ENCODE measurements at places on chromosomes 6 and 20. TPM values are rescaled to one million over a fixed set of nuclear protein-coding genes. Genes with fewer than 3 reads are reported as not detected.

Gene MYLK2
- total RNA-seq = not detected

Gene JPH2
- 13.8 TPM for total RNA-seq

Gene TENT5A
- total RNA-seq = 20.6 TPM

Gene BFSP1
- total RNA-seq = 0.49 TPM

Gene DAAM2
- 22.1 TPM for total RNA-seq

DNA sequence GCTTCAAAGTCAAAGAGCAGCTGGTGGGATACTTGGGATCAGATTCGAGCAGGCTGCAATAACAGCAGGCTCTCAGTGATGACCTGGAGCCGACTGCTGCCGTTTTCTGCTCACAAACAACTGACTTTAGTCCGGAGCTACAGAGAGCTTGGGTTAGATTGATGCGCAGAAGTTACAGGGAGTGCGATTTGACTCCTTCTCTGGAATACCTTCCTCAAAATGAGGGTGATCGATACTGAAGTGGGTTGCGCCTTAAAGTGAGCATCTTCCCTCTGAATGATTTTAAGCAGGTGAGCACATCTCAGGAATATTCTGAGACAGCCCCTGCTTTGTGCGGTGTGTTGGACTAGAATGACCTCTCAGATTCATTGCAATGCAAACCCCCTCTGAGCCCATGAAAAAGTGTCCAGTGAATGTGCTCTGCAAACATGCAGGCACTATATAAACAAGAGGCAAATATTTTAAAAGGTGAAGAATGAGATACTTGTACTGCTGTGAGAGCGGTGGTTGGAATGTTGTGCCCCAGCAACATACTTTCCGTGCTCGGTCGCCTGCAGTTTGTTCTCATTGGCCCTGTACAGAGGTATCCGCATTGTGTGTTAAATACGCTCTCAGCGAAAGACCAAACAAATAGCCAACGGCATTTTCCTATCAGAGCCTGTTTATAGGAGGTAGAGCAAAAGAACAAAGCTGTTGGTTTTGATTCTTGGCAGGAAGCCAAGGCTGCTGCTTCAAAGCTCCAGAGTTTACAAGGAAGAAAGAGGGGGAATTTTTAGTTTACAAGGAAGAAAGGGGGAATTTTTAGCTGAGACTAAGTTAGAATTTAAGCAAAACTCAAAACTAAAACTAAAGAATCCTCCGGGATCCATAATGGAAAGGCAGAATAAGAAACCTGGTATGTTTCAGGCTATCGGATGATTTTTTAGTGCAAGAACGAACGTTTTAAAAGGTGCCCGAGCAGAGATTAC, 67.7 kb downstream of the PHACTR2 start:
- no peak for DNase-seq

DNA sequence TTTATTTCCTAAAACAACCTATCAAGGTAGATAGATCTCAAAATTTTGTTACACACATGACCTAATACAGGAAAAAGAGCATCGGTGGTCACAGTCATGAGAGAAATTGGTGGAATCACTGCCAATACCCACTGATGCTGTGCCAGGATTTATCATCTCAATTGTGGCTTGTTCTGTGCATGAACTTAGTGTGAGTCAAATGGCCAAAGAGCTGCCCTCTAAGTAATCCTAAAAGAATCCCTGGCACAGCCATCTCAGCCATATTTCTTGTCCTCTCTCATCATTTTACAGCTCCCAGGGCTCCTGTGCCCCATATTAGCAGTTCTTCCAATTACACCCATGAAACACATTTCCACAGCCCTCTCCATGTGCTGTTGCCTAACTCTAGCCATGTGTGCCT, 6.1 kb downstream of the GSTA5 start:
- no peak for DNase-seq

GRCh38 chr6:145151624-145152023, 583.7 kb downstream of the EPM2A start:
- no peak for DNase-seq

GRCh38 chr6:38133932-38134703, 314.6 kb downstream of the ZFAND3 start:
- DNase-seq = no peak

DNA sequence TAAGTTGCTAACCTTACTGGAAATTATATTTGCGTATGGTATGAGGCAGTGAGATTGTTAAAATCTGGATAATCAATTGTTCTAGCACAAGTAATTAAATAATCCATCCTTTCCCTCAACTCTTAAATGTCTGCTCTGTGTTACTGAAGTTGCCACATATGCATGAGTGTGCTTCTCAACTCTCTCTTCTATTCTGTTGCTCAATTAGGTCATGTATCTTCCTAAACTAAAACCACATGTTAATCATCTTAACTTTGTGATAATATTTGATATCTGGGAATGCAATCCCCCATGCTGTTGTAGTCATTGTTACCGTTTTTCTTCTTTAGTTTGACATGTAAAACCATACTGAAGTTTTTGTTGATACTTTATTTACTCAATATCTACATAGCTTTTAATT, 63.5 kb upstream of the STMND1 start:
- DNase-seq = no peak

- DNase-seq = no peak
These were observed 71.9 kb downstream of the FAM120B start for GRCh38 chr6:170378502-170378901.

GRCh38 chr6:138651491-138651890, 122.1 kb upstream of the CCDC28A start:
- DNase-seq = no peak

DNA sequence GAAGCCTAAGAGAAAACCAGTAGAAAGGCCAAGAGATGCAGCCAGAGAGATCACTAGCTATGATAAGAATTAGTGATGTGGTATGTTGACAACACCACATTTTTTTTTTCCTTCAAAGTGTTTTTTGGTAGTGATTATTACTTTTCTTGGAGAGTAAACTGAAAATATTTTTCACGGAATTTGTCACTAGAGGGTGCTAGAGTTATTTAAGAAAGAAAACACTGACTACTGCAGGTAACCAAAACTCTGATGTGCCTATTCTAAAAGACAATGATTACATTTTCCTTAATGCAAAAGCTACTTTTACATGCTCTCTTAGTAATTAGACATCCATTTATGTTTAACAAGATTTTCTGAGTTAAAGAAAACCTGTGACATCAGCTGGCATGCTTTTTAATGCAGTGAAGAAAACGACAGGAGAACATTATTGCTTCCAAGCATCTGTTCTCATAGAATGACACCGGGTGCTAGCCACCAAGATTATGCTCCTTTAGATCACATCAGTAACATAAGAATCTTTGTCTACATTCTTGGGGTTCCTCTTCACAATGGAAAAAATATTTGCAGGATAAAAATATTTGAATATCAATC, 28.8 kb downstream of the RWDD2A start:
- no peak for DNase-seq

DNA sequence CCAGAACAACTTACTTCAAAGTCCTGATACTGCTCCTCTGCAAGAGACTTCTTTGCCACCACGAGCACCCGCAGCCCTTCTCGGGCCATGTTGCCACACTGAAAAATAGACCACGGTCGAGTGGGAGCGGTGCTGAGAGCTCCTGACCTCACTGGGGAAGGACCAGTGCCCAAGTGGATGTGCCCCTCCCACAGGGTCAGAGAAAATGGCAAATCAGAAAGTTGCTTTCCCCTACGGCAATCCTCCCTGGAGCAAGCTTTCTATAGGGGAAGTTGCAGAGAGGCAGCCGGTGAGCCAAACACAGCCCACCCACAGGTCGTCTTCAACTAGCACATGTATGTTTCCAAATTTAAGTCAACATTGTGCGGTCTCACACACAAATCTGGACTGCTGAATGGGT, 85.1 kb upstream of the NFATC2 start:
- DNase-seq = no peak

GRCh38 chr6:137497721-137498463, 3.7 kb upstream of the OLIG3 start:
- no peak for DNase-seq

DNA sequence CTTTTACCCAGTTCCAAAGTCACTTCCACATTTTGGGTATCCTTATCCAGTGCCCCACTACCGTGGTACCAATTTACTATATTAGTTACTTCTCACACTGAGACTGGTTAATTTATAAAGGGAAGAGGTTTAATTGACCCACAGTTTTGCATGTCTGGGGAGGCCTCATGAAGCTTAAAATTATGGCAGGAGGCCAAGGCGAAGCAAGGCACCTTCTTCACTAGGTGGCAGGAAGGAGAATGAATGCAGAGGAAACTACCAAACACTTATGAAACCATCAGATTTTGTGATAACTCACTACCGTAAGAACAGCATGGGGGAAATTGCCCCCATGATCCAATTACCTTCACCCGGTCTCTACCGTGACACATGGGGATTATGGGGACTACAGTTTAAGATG, 106.7 kb upstream of the SAMD5 start:
- no peak for DNase-seq
